ENCODE measurements at places on chromosomes 7 and 10.
A peak's percentile ranks its signal among the peaks of the same experiment; 100 is the strongest.

- DNase-seq = peak; percentile 92
Measured at GRCh38 chr7:151110941-151111645, 24.8 kb downstream of the AGAP3 start.

GRCh38 chr10:79223091-79224048 is 123.9 kb upstream of the PPIF start:
- DNase-seq = no peak

- no peak for DNase-seq
Measured at GRCh38 chr10:132270256-132270655, 37.5 kb downstream of the STK32C start.

DNA sequence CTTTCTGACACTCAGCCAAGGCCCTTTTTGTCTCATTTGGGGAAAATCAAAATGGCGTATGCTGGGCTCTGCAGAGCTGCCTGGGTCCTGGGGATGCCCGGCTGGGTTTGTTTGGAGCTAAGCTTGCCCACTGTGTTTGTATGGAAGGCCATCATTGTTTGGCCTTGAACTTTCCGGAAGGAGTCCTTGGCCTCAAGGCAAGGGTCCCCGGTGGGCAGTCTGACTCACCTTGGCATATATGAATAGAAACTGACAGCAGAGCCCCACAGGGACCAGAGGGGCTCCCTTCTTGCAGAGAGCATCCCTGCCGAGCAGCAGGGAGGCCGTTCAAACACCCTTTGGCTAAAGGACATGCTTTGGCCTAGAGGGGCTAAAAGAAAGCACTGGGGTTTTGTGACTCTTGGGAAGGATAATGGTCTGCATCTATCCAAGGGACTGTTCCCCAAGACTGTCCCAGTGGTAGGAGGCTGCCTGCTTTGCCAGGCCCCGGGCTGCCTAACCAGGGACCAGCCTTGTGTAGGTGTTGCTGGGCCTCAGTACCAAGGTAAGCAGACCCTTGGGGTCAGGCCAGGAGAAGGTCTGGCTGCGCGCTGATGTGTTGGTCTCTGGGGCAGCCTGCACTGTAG is 15.0 kb downstream of the SLC18A2 start:
- no peak for DNase-seq

DNA sequence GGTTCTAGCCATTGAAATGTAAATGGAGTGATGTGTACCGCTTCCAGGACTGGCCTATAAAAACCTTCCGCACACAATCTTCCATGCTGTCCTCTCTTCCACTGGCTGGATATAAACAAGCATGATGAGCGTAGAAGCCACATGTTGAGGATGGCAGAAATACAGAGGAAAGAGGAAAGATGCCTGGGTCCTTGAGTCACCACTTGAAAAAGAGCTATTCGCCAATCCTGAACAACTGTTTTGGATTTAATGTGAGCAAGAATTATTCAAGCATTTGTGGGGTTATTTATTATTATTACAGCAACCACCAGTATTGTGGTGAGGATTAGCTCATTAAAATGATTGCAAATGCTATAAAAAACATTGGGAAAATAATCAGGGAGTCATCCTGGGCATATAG is 45.8 kb upstream of the PLXNA4 start:
- DNase-seq = no peak

- peak; percentile 61 for DNase-seq
Measured at GRCh38 chr7:33039903-33040292, 22.7 kb downstream of the NT5C3A start.
